Activated CD4-positive, alpha-beta T cell treated with anti-CD3 and anti-CD28 coated beads, Interleukin-2, amount 50 U/mL, for 48 hours (primary cell): ENCODE measurements at places on chromosomes 6 and 20.

DNA sequence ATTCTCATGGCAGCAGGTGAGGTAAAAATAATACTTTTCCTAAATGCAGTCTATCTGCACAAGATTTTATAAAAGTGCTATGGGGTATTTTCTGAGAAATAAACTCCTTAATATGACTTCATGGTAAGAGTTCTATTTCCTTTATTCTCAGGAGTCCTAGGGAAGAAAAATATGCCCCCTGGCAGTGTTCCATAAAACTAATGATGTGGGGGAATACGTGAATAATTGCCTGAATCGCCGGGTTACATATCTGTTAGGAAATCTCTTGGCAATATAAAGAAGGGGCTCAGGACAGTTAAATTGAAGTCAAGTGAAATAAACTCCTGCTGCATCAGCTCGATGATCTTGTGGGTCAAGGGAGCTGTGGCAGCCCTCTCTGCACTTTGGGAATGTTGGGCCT is 229.7 kb downstream of the MAFB start:
- DNase-seq: no peak

- no peak for DNase-seq
These were observed 135.0 kb downstream of the SLC16A10 start for GRCh38 chr6:111222341-111222740.

GRCh38 chr6:18265787-18266522 is 1.6 kb upstream of the DEK start:
- DNase-seq: no peak

DNA sequence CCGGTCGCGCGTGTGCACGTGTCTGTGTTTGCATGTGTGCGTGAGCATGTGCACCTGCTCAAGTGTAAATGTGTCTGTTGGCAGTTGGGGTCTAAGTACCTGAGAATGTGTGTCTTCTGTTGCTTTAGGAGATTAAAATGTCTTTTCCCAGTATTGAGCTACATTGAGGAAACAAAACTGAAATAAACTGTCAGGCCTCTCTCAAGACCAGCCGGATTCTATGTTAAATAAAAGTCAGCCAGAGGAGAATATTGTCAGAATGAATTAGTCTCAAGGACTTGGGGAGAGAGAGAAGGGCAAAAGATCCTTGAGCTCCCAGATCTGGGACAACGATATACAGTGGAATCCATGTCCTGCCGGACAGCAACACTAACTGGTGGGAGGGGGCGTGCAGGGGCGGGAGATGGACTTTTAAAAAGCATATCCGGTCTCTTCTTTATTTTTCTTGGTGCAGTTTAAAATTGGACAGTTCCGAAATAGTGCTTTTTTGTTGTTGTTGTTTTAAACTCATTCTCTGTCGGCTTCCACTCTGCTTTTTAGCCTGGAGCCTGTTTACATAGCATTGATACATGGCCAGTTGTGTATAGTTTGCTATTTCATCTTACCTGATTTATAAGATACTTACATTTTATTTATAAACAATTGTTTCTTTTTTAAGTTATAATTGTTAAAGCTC is 3.3 kb upstream of the TBX18 start:
- no peak for DNase-seq

GRCh38 chr20:17969884-17970409 is 1.1 kb downstream of the MGME1 start:
- no peak for DNase-seq
